ENCODE measurements at places on chromosomes 4 and X.

- DNase-seq: no peak
Measured at GRCh38 chr4:139913995-139914598, 239.9 kb downstream of the MAML3 start.

DNA sequence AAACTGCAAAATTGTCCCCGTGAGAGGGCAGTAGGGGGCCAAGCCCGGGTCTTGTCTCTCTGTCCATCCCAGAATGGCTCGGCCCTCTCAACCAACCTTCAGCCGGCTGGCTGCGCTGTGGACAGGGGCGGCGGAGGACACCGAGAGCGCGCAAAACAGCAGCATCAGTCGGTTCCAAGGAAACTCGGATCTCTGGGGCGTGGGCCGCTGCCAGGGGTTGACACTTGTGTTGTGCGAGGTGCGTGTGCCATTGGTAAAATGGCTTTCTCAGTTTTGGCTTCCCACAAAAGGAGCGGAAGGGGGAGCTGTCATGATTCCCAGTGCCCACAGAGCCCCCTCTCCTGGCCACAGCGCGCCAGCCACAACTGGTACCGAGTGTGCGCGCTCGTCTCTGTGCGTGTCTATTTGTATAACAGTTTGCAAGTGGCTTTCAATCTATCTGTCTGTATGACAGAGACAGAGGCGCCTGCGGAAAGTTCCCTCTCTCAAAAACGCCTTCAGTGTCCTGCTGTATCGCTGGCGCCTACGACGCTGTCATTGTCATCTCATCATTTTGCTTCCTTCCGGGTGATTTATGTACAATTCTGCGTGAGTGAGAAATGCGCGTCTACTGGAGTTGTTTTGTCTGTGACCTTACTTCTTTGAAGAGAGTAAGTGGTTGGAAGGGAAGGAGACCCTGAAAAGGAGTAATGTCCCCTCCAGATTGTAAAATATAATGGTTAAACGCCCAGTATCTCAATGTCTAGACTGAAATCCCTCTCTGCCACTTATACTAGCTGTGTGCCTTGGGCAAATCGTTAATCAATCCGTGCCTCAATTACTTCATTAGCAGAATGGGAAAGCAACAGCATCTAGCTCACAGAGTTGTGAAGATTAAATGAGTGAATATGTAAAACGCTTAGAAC is 1.8 kb downstream of the DKK2 start:
- no peak for DNase-seq

DNA sequence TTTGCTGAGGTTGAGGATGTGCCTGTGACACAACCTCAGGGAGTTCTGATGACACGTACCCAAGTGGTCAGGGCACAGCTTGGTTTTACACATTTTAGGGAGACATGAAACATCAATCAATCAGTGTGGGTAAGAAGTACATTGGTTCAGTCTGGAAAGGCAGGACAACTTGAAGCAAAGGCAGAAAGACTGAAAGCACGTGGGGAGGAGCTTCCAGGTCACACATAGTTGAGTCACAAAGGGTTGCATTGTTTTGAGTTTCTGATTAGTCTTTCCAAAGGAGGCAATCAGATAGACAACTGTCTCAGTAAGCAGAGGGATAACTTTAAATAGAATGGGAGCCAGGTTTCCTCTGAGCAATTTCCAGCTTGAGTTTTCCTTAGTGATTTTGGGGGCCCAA is 1910.0 kb upstream of the AGA start:
- DNase-seq: no peak

DNA sequence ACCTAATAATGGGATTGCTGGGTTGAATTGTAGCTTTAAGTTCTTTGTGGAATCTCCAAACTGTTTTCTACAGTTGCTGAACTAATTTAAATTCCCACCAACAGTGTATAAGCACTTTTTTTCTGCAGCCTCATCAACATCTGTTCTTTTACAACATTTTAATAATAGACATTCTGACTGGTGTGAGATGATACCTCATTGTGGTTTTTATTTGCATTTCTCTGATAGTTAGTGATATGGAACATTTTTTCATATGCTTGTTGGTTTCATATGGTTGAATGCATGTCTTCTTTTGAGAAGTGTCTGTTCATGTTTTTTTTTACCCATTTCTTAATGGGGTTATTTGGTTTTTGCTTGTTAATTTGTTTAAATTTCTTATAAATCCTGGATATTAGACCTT is 1718.9 kb downstream of the C4orf33 start:
- DNase-seq: no peak

GRCh38 chr4:110412354-110413065 is 63.4 kb upstream of the ENPEP start:
- DNase-seq: no peak

GRCh38 chrX:25536307-25536970 is 520.7 kb upstream of the ARX start:
- DNase-seq: no peak

GRCh38 chr4:81485310-81485980 is 13.7 kb upstream of the RASGEF1B start:
- no peak for DNase-seq

DNA sequence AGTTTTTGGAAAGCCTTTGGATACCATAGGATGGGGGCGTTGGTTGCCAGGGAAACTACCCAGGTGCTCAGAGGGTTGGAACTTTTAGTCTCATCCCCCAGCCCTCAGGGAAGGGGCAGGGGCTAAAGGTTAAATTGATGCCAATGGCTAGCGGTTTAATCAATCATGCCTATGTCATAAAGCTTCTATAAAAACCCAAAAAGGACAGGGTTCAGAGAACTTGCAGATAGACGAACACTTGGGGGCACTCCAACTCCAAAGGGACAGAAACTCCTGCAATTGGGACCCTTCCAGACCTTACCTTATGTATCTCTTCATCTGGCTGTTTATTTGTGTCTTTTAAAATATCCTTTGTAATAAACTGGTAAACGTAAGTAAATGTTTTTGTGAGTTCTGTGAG is 30.0 kb upstream of the GPR173 start:
- no peak for DNase-seq

- no peak for DNase-seq
Measured at GRCh38 chr4:81632581-81633299, 161.0 kb upstream of the RASGEF1B start.

DNA sequence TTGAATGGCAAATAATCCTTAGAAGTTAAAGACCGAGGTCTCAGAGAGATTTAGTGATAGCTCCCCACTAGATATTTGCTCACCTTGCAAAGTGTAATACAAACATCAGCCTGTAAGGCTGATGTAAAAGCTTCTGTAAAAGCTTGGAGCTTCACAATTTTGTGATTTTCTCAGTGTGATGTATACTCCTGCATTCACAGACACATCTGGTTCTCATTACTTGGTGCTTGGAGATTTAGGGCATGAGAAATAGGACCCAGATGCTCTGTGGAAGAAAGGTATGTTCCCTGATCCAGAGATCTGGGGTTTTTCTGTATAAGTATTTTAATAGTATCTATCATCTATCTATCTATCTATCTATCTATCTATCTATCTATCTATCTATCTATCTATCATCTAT is 1664.3 kb downstream of the C4orf33 start:
- DNase-seq: no peak

DNA sequence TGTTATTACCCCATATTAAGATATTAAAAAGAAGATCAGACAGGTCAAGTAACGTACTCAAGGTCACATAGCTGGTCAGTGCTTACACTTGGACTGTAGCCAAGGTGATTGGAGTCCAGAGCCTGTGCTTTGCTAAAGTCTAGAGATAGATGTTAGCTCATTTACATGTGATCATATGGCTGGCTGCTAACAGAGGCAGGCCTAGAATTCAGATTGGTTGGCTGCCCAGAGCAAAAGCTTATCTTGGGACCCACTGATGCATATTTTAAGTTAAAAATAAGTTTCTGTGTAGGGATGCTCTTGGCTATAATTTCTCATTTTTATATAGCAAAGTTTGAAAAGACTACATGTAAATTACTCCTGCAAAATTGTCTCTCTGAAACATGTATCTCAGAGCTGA is 18.1 kb upstream of the EXOC1L start:
- DNase-seq: no peak

DNA sequence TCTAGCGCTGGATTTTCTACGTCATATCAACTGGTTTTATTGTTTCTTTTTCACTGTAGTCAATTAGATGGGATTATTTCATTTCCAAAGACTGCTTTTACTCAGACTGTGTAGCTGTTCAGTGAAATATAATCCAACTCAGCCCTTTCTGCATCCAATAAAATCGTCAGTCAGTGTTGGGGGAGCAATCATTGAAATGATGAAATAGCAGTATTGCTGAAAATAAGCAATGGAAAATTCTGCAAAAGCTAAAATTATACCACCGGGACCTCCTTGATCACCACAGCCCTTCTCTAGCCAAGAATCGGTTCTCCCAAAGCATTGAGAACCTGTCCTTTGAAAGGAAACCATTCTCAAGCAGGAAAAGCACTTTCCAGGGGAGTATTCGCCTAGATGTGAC is 243.1 kb upstream of the TENM3 start:
- DNase-seq: no peak

GRCh38 chr4:6465955-6466354 is 6.5 kb downstream of the PPP2R2C start:
- DNase-seq: no peak

- DNase-seq: no peak
Measured at GRCh38 chrX:154729439-154729838, 21.4 kb downstream of the GAB3 start.

DNA sequence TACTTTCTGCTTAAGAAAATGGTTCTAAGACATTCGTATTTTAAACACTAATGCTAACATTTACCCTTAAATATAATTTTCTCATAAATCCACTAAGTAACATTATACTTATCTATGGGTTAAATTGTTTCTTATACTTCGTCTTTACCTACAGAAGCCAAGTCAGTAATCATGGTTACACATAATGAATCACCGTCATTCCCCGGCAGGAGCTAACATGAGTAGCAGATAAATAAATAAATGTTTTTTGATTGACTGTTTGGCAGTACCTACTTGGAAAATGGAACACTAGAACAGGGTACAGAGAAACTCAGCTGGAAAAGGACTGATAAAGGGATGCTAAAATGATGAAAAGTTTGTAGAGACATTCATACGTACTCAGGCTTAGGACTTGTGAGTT is 430.4 kb downstream of the ACTRT1 start:
- DNase-seq: no peak

DNA sequence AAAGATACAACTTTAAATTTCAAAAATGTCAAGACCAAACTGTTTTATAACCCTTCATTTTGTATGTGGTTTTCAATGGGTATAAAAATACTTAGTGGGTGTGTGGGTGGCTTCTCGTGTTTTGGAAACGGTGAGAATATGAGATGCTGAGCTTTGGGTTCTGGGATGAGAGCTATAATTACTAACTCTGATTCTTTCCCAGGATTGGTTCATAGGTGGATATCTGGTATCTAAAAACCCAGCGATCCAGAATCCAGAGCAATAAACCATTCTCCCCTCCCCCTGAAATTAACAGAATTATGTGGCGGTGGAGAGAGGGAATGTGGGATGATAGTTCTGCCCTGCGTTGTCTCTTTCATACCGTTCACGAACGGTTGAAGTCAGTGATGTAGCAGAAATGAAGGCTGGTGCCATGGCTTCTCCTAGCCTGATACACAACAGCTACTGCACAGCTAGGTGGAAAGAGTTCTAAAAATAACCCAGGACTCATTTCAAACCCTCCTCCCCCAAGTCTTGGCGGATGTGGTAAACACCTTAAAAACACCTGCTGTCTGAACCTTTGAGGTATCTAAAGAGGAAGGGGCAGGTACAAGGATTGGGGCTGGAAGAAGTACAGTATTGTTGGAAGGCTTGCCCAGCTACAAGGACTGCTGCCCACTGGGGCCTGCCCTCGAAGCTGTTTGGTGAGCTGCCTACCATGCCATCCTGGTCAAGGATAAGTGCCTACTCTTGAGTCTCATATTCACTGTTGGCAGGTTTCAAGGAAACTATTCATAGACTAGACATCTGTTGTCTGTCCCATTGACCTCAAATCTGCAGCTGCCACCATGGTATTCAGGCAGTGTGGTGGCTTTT is 44.5 kb downstream of the SEPTIN11 start:
- DNase-seq: no peak

DNA sequence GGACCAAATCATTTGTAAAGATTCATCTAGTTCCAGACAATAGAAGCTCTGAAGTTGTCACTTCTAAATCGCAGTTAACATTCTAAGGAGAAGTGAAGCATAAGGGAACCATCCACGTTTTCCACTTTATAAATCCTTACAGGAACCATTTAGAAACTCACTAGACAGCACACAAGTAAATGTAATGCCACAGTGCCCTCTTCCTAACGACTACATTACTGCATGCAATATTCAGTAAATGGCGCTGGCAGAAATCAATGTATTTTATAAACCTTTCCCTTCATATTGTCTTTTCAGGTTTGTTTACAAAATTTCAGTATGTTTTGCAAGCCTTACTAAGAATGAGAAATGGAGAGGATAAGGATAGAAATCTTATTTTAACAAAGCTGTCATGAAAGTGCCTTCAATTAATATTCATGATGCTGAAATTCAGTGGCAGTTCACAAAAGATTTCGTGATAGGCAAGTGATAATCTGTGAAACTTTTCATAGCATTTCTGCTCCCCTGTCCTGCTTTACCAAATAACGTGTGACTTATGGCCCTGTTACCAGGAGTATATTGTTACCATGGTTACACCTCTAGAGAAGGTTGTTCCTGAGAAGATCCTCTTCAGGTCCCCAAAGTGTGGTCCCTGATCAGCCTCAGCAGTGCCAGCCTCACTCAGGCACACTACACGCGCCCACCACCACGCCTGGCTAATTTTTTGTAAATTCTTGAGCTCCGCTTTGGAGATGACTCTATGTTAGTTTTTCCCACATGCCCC is 54.2 kb downstream of the TMA16 start:
- DNase-seq: no peak

GRCh38 chr4:140049024-140049848 is 104.7 kb downstream of the MAML3 start:
- DNase-seq: peak; percentile 17

DNA sequence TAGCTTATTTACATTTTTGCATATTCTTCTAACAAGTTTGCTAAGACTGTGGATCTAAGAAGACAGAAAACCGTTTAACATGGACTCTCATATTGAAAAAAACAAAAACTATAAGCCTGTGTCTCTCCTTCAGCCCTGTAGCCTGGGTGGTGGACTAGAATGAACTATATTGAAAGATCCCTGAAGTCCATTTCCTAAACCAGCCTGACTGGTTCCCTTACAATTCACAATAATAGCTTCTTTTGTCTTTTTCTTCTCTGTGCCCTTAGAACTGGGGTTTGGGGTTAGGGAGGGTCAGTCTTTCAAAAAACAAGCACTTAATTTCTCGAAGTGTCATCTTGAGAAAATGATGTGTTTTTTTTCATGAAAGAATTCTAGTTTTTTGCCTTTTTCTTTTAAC is 59.0 kb downstream of the GSTCD start:
- DNase-seq: no peak

DNA sequence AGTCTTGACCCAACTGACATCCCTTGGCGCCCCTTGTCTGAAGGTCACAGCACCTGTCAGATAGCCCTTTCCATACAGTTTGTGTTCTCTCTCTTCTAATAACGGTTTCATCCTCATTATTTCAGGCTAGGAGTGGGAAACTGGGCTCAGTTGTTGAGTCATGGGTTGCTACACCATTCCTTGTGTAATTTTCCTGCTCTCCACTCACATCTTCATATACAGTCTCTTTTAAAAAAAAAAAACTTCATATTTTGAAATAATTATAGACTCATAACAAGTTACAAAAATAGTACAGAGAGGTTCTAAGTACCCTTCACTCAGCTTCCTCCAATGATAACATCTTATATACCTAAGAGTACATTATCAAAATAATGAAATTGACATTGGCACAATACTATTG is 60.2 kb upstream of the GRPR start:
- no peak for DNase-seq
